AG09309 (cell line): ENCODE measurements at places on chromosomes 1 and 21.
A peak's percentile ranks its signal among the peaks of the same experiment; 100 is the strongest.

GRCh38 chr1:218953386-218953785 is 220.3 kb upstream of the LYPLAL1 start:
- no peak for DNase-seq

- DNase-seq: no peak
Observed at GRCh38 chr1:173314656-173315055, 107.5 kb upstream of the TNFSF4 start.

GRCh38 chr1:54121482-54122134 is 31.2 kb downstream of the CDCP2 start:
- peak; percentile 31 for DNase-seq

GRCh38 chr1:202588503-202589189 is 121.6 kb downstream of the SYT2 start:
- DNase-seq: no peak

DNA sequence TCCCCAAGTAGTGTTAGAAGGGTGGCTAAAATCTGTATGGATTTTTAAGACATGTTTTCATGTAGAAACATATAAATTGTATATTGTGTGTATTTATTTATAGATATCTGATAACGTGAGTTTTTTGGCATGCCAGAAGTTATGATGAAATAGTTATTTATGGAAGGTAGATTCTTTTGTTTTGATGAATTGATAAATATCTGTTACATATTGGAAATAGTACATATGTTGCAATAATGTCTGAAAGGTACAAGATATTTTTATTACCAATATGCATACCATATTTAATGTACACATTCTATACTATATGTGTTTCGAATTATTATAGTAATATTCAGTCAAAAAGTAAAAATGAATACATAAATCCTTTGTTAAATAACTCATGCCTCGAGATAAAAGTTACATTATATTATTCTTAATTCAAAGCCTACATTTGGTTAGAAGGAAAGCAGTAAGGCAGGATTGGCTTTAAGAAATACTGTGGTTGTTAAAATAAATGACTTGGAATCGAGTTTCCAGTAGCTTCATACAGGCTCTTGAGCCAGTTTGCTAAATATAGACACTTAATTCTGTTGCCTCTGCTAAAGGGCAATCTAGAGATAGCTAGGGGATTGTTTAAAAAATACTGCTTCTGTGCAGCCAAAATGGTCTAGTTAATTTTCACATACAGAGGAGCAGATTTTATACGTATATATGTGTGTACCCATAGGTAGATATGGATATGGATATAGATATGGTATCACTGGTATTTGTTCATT is 1175.1 kb upstream of the B3GALT2 start:
- no peak for DNase-seq

GRCh38 chr21:25487046-25487594 is 120.2 kb downstream of the MRPL39 start:
- DNase-seq: no peak

DNA sequence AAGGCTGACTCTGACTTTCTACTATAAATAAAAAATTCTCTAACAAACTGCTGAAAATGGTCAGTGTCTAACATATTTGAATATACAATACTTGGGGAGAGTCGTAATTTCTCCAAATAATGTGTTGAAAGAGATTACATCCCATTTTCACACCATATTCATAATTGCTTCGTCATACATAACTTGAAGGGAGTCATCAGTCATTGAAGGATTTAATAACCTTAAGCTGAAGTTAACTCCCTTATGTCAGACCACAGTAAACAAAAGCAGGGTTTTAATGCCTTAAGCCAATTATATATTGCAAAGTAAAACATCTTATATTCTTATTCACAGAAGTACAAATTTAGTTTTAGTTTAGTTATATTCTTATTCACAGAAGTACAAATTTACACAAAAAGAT is 129.9 kb downstream of the RERE start:
- DNase-seq: no peak

DNA sequence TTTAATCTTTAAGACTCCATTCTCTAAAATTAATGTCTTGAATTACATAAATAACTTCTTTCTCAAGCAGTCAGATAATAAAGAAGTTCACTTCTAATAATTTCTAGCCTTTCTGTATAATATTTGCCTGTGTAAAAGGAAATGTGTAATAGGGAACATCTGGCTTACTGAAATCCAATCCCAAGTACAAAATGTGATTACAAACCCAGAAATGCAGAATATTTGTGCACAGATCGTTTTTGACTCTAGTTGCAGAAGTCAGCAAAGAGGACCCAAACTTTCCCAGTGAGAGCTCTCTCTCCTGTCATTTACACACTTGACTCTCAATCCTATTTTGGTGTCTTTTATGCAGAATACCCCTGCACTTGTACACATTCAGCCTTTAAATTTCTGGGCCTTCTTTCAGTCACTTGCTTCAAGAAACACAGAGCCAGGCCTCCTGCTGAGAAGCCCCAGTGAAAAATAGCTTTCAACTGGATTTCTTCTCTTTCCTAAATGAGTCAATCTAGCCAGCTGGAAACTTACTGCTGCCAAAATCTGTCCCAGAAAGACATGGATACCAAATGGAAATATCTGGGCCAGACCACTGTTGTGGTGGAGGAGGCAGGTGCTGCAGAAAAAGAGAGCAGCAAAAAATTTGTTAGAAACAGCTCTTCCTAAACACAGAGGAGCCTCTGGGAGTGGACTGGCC is 68.5 kb upstream of the ADAM30 start:
- peak; percentile 29 for DNase-seq

GRCh38 chr1:14262637-14263036 is 335.8 kb upstream of the KAZN start:
- no peak for DNase-seq

DNA sequence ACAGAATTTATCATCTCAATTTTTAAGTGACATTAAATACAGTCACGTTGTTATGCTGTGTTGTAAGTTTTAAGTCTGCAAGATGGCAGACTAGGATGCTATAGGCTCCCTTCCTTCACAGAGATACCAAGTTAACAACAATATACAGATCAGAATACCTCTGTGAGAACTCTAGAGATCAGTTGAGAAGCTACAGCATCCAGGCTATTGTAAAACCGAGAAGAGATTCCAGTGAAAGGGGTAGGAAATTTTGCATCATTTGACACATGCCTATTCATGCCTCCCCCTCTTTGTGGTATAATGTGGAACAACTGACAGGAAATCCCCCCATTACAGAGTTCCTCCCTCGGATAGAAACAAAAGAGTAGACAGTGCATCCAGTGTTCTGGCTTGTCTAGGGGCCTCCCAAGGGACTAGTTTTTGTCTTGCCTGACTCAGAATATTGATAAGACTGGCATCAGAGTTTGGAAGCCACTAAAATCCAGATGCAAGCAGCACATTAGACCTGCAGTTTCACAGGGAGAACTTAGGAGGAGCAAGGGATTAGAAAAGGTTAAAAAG is 80.6 kb downstream of the LBR start:
- DNase-seq: no peak

- no peak for DNase-seq
Observed at GRCh38 chr1:169576935-169577331, 9.3 kb downstream of the F5 start.

- DNase-seq: no peak
Observed at GRCh38 chr1:93844262-93845045, 34.6 kb downstream of the DNTTIP2 start.

DNA sequence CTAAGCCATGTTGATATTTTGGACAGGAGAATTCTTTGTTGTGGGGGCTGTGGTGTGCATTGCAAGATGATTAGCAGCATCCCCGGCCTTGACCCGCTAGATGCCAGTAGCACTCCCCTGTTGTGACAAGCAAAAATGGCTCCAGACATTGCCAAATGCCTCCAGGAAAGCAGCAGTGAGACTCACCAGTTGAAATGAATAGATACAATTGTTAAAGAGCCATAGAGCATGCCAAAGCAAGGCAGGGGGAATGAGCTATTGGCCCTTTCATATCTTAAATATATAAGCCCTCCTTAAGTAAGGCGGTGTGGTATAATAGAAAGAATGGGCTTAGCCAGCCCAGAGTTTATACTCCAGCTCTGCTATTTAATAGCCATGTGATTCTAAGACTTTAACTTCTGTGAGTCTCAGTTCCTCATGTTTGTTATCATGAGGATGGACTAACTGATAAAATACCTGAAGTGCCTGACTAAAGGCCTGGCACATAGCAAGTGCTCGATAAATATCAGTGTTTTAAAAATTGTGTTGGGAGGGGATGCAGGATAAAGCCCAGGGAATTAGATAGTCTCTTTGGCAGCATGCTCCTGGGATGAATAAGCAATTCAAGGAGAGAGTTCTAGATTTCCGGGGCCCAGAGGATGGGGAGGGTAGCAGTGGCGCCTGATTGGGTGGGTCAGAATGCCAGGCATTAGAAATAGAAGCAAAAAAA is 21.1 kb upstream of the RGS4 start:
- no peak for DNase-seq
